ENCODE measurements at places on chromosomes 7 and 10.
A peak's percentile ranks its signal among the peaks of the same experiment; 100 is the strongest.

DNA sequence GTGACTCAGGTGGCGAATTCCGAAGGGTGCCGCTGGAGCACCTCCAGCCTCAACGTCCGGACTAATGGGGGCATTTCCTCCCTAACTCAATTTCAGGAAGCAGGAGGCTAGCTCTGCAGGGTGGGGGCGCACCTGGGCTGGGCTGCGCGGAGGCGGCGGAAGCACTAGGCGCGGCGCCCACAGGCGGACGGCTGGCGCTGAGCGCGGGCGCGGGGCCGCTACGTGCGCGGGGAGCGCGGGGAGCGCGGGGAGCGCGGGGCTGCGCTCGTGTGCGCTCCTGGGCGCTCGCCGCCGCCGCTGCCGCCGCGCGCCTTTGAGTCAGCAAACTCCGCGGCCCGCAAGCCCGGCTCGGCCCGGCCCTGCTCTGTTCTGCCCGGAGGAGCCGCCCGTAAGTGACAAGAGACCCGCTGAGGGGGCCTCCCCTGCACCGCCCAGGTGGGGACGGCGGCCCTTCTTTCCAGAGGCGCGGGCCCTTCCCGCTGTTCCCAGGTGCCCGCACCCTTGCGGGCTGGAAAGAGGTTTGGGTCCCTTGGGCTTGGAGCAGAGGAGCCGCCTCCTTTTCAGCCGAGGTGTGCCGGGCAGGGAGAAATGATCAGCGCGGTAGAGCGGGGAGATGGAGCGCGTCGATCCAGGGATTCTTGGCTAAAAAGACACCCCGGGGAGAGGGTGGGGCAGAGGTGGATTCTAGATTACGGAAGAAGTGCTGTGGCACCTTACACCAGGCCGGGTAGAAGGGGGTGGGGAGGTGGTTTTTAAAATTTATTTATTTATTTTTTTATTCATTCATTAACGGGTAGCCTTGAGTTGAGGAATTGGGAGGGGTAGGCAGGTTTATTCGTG lies at the start of gene SNX10:
Gene SNX10 (plus strand): TSS at position 164 of the 840 bp plus-strand sequence. CDS start 54,581 bp downstream, outside the sequence.
- DNase-seq, result peak; percentile 77

DNA sequence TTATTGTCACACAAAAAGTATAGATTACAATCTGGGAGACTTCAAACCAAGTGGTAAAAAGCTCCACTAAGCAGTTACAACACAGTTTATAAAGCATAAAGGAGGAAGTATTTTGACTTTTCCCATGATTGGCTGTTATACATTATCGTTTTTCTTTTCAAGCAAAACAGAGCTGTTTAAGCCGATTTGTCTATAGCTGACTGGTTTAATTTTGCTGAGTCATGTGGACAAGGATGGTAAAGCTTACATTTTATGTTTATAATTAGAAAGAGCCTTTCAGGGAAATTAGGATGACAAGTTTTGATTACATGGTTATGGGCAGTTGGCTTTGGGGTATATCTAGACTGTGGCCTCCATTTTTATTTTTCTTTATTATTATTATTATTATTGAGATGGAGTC lies 152.5 kb upstream of the STK17A start:
- no peak for DNase-seq

GRCh38 chr7:150631866-150632864 lies at the start of gene GIMAP6:
Gene GIMAP6, minus strand, starts transcription at chr7:150632385. Its CDS starts 2,243 bp downstream, at chr7:150630142.
- no peak for DNase-seq

DNA sequence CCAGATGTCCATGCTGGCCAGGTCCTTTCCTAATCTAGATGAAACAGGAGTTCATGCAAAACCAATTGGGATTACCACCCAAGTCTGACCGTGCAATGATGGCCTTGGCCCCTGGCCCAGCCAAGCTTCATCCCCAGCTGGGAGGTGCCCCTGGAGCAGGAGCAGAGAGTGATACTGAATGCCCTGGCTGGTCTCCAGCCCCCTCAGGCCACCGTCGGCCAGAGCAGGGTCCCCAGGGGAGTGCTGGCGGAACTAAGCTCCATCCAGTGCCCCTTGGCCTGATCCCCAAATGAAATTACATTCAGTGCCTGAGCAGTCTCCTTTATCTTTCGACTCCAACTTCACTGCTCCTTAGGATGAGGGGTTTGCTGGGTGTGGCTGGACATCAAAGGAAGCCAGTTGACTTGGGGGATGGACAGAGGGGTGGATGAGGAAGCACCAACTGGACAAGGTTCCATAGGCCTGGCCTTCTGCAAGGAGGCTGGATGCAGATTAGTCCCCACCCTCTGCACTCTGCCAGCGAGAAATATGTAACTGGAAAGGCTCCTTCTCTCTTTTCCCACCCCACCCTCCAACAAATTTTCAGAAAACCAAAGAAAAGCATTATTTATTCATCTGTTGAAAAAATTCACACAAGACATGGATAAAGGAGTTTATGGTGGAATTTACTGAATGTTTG lies 275.5 kb downstream of the PLXNA4 start:
- DNase-seq, result no peak

DNA sequence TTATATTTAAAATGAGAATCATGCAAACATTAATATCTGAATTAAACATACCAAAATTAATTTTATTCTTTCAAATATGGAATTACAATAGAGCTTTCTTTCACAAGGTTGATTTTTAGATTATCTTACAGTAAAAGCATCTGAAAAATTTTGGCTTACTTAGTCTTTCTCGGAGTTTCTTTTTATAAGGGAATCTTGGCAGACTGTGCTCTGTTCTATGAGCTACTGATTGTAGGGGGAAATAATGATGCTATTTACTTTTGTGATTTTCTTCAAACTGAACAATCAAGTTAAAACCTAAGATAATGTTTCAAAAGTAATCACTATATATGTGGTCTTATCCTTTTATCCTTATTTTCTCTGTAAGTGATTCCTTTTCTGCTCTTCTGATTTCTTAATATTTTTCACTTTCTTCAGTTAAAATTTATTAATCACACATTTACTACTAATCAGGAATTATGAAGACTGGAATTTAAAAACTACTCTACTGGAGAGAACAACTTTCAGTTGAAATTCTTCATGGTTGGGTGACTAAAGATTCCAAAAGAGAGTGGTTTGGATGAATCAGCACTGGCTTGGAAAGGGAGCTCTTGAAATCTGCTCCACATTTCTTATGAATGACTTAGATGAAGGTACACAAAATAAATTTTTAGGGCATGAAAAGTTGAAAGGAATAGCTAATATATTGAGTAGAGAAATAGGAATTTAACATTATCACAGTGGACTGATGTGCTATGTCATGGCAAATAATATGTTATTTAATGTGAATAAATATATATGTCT lies 103.9 kb downstream of the PPP1R9A start:
- DNase-seq, result no peak

- no peak for DNase-seq
Observed at GRCh38 chr10:90884431-90884830, 12.7 kb downstream of the RPP30 start.

DNA sequence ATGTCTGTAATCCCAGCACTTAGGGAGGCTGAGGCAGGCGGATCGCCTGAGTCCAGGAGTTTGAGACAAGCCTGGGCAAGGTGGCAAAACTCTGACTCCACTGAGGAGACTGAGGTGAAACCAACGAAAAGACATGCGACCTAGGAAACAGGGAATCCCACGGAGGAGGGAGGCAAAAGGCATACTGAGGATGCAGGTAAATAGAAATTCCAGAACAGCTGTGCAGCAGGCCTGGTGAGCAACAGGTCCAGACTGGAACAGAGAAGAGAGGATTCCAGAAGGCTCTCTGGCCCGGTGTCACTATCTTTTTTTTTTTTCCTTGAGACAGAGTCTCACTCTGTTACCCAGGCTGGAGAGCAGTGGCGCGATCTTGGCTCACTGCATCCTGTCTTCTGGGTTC lies 7.3 kb downstream of the KLRG2 start:
- DNase-seq, result no peak

DNA sequence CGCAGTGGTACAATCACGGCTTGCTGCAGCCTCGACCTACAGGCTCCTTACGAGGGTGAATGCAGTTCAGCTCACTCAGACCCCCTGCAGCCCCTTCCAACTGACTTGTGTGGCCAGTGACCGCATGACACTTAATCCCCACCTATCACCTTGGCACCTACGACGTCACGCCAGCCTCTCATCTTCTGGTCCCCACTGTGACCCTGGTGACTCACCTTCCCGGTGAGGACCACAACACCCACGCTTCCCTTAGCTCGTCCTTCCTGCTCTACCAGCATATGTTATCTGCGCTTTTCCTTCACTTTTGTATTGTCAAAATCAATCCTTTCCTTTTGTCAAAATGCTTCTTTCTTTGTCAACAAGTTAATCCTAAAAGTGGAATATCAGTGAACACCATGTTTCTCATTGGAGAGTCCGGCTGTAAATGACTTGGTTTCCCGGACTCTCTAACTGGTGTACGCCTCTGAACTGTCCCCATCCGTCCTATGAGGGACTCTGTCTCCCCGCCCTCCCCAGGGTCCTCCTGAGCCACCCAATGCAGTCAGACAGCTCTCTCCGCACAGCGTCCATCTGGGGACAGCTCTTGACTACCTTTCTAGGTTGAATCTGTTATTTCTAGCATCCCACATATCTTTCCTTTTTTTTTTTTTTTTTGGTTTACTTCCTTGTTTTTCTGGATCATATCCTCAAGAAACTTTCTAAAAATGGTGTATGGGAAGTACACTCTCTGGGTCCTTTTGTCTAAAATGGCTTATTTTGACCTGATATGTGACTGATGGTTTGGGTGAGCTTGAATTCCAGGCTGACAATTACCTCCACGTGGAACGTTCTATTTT lies 37.3 kb downstream of the CFAP46 start:
- no peak for DNase-seq

GRCh38 chr7:139114585-139114984 lies 5.1 kb upstream of the ZC3HAV1 start:
- no peak for DNase-seq

- no peak for DNase-seq
Observed at GRCh38 chr10:18737236-18737635, 78.0 kb downstream of the ARL5B start.

GRCh38 chr10:123024540-123024939 lies 15.7 kb downstream of the ACADSB start:
- no peak for DNase-seq

DNA sequence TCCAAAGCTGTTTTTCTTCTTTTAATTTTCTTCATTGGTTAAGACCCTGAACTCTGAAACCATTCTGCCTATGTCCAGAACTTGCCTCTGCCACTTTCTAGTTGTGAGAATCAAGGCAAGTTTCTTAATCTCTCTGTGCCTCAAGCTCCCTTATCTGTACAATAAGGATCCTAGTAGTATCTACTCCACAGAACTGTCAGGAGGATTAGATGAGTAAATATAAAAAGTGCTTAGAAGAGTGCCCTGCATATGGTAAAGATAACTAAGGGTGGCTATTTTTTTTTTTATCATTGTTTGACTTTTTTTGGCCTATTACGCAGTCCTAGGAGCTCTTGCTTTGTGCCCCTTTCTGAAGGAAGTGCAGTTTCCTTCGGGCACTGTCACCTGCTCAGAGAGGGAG lies 46.4 kb upstream of the RAPGEF5 start:
- no peak for DNase-seq

GRCh38 chr7:148472406-148472805 lies 118.2 kb upstream of the C7orf33 start:
- no peak for DNase-seq

DNA sequence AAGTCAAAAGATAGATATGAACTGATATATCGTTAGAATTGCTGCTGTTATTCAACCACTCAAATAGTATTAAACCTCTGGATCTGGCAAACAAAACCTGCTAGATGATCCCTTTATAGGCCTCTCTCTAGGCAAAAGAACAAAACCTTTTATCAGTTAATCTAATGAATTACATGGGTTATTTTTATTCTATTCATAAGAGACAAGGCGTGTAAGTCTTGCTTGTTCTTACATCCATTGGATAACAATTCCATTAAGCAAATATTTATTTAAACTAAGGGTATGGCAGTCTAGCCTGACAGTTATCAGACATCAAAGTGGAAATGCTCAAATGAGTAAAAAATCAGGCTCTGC lies 16.6 kb upstream of the ADRB1 start:
- no peak for DNase-seq

GRCh38 chr10:4344492-4344994 lies 481.5 kb upstream of the AKR1E2 start:
- DNase-seq, result no peak

GRCh38 chr10:121899727-121900126 lies 28.1 kb downstream of the ATE1 start:
- no peak for DNase-seq

- DNase-seq, result no peak
Observed at GRCh38 chr7:55058314-55058713, 39.5 kb downstream of the EGFR start.

DNA sequence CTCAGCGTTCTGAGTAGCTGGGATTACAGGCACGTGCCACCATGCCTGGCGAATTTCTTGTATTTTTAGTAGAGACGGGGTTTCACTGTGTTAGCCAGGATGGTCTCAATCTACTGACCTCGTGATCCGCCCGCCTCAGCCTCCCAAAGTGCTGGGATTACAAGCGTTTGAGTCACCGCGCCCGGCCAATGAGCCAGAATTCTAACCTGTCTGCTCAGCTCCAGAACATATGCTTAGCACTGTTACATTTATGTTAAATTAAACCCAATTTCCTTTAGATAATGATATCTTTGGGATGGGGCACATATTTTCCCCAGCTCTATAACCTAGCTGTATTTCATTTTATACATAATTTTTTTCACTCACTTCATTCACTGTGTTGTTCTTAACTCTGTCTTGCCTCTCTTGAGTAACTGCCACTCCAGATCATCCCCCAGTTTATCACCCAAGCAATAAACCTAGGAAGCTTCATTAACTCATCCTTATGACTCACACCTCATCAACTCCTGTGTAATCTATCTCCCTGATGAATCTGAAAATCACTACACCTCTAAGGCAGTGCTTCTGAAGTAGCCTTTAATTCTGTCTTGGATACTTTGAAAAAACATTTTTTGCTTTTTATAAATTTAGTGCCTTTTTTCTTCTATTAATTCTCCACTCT lies 559.7 kb upstream of the ZWINT start:
- peak; percentile 1 for DNase-seq

DNA sequence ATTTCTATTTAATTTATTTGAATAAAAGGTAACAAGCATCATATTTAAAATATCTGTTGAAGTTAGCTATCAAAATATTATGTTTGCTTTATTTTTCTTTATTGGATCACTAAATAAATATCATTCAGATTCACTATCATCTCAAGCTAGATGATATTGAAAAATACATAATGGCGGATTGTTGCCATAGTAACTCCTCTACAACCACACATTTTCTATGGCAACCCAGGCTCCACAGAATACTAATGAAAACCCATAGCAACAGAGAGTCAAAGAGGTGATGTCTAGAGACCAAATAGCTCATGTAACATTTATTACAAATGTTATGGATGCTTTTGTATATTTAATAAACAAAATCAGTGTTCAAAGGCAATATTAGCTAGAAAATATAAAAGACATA lies 148.9 kb upstream of the CDK1 start:
- no peak for DNase-seq

GRCh38 chr10:29916669-29917068 lies 142.7 kb downstream of the JCAD start:
- no peak for DNase-seq

DNA sequence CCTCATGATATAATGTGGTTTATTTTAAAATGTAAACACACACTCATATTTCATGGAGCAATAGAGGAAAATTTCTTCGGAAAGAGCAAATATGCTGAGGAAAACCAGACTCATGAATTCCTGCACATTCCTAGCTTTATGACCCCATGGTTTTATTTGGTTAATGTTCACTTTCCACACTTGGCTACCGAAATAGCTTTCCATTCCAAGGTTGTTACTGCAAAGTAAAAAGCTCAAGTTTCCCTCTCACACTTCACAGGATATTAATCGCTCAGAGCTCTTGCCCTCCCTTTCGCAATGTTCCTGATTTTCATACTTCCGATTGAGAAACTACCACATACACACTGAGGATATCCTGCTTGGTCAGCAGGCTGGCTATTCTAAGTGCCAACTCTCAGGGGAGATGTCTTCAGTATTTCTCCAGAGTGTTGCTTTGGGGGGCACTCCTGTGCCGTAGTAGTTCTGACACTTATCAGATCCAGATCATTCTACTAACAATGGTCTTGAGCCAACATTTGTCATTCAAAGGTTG lies 77.5 kb upstream of the STEAP1B start:
- no peak for DNase-seq

Data from right kidney (tissue), 9 donors.